Pons (tissue), 1 donor: ENCODE measurements at places on chromosomes 5 and 9.
A peak's percentile ranks its signal among the peaks of the same experiment; 100 is the strongest.

GRCh38 chr5:55175781-55176175, 2.8 kb upstream of the CDC20B start:
- DNase-seq, result no peak

GRCh38 chr9:74760031-74760700, 127.6 kb downstream of the TRPM6 start:
- no peak for DNase-seq

GRCh38 chr5:139659695-139660101, 11.5 kb downstream of the CXXC5 start:
- DNase-seq, result no peak

- no peak for DNase-seq
Observed at GRCh38 chr9:4243877-4244812, 55.7 kb downstream of the GLIS3 start.

DNA sequence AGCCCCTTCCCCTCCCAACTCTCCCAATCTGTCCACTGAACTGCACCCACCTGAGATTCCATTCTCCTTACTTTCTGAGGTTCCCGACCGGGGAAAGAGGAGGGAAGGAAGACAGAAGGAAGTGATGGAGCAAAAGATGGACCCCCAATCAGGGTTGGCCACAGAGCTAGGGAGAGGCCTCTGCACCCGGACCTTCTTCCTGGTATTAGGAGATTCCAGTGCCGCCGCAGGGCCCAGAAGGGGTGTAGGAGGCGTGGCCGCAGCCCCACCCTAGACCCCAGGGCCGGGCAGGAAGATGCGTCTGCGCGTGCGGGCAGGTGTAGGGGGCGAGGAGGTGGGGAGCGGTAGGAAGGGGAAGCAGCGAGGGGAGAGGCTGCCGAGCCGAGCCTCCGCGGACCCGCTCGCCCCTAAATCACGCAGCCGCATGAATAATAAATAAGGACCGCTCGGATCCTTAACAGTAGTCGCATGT, 104.2 kb upstream of the MVB12B start:
- DNase-seq, result no peak

GRCh38 chr5:180601591-180602480, 10.5 kb upstream of the SCGB3A1 start:
- DNase-seq, result no peak

- no peak for DNase-seq
Observed at GRCh38 chr5:97847920-97848631, 665.0 kb upstream of the RIOK2 start.

DNA sequence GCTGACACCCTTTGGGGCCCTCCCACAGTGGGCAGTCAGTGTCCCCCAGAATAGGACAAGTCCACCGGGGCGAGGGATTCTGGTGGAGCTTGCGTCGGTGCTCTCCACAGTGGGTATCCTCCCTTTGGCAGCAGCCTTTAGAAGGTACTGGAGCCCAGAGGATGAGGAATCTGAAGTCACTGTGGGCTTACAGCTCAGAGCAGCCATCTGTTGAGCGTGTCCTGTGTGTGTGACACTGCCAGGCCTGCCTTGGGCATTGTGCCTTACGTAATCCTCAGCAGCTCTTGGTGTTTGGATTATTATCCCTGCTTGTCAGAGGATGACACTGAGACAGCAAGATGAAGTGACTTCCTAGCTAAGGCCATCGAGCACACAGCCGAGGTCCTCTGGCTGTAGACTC, 12.6 kb downstream of the URM1 start:
- peak; percentile 92 for DNase-seq

GRCh38 chr5:151490627-151491026, 43.2 kb downstream of the SLC36A1 start:
- DNase-seq, result no peak

GRCh38 chr5:174311121-174311520, 265.6 kb downstream of the NSG2 start:
- DNase-seq, result no peak

DNA sequence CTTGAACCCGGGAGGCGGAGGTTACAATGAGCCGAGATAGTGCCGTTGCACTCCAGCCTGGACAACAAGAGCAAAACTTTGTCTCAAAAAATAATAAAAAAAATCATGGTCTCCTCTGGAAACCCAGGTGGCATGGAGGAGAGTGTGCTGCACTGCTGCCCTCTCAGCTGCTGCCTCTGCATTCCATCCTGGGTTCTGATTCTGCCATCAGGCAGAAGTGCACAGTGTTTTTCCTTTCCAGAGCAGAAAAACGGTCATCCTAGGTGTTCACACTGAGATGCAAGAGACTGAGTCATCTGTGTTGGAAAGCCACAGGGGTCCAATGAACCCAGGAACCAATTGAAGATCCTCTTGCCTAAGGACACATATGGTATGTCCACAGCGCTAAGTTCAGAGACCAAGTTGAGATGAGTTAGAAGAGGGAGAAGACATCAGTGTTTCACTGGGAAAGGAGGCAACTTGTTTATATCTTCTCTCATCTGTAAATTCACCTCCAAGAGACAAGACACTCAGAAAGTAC, 88.8 kb upstream of the DMRT1 start:
- DNase-seq, result no peak

DNA sequence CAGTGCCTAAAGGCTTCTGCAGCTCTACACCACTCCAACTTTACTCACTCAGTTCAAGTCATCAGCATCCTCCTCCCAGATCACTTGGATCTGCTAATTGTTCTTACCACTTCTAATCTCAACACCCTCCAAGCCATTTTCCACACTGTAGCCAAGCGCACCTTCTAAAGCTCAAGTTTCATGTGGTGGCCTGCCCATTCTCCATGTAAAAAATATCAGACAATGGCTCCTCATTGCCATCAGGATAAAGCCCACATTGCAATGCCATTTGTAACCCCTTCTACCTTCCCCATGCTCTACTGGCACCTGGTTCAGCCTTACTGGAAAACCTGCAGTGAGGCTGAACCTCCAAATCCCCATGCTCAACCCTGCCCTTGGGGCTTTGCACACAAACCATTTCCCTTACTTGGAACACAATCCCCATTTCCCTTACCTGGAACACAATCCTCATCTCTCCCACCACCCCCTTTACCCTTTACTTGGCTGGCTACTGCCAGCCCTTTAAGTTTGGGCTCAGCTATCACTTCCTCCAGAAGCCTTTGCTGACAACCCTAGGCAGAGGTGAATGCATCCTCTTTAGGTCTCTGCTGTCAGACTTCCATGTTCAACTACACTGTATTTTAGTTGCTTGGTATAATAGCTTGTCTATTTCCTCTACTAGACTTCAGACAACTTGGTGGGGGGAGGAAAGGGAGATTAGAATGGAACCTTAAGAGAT, 220.0 kb downstream of the TSSK1B start:
- no peak for DNase-seq
